ENCODE measurements at places on chromosomes 2 and 18. TPM values are rescaled to one million over a fixed set of nuclear protein-coding genes. Genes with fewer than 3 reads are reported as not detected.

DNA sequence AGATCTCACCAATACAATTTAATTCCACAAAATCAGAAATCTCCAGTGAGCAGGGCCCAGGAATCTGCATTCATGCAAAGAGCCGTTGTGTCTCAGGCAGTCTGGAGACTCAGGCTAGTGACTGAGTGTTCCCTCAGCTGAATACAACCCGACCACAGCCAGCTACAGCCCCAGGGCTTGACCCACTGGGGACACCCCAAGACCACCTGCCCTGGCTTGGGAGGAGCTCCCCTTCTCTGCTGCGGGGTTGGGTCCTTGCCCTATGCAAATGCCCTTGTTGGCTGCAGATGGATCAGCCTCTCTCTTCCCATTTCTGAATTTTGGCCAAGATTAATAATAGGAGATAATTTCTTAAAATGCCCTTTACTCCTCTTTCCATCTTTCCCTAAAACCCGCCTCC is 157.7 kb downstream of the TWIST2 start:
- no peak for DNase-seq

DNA sequence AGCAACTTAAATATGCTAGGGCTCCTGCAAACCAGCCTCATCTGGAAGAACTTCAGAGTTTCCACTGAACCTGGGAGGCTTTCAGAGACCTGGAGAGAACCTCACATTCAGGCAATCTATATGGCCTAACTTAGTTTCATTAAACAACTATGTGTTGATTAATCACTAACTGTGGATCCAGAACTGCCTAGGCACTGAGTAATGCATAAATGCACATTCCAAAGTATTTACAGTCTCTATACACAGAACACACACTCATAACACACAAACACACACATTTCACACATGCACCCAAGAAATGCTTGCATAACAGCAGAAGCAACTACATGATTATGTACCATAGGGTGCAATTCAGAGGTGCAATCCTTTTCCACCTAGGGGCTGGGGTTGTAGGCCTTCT is 552.8 kb downstream of the BCL11A start:
- DNase-seq = no peak

- DNase-seq = no peak
These were observed 48.0 kb upstream of the CTLA4 start for GRCh38 chr2:203819434-203820133.

PLA2R1 gene
- not detected for total RNA-seq

Data from activated CD8-positive, alpha-beta T cell treated with anti-CD3 and anti-CD28 coated beads, Interleukin-2, amount 10 ng/mL, durations not matched to agents 7 days and 5 days (primary cell).